ENCODE measurements at places on chromosomes 1 and 21. TPM values are rescaled to one million over a fixed set of nuclear protein-coding genes. Genes with fewer than 3 reads are reported as not detected.
A peak's percentile ranks its signal among the peaks of the same experiment; 100 is the strongest.

- no peak overlapping the region for H3K4me3 ChIP-seq
- H3K4me1 ChIP-seq = peaks cover 20% of the 10 kb centered on the region
- no peaks in the 10 kb centered on the region for H3K27me3 ChIP-seq
- no peaks in the 10 kb centered on the region for H3K36me3 ChIP-seq
Observed at GRCh38 chr1:192627901-192628300, 8.0 kb upstream of the RGS13 start.

DNA sequence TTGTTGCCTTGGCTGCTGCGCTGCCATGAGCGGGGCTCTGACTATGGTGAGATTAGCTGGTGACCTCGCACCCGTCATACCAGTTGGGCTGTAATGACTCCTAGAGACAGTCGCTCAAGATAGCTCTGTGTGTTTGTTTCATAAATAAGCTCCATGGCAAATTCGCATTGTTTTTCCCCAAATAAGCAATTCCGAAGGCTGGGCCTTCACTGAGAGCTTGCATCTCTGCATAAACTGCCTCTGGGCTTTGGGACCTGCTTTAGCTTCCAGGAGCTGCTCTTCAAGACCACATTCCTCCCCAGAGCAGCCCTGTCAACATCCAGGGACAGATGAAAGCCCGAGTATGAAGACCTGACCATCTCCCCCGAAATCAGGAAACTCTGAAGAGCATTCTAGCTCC lies 40.7 kb upstream of the SCCPDH start:
- no peaks in the 10 kb centered on the region for H3K27me3 ChIP-seq
- no peak overlapping the region for H3K4me3 ChIP-seq
- DNase-seq = no peak
- H3K36me3 ChIP-seq = no peaks in the 10 kb centered on the region

DNA sequence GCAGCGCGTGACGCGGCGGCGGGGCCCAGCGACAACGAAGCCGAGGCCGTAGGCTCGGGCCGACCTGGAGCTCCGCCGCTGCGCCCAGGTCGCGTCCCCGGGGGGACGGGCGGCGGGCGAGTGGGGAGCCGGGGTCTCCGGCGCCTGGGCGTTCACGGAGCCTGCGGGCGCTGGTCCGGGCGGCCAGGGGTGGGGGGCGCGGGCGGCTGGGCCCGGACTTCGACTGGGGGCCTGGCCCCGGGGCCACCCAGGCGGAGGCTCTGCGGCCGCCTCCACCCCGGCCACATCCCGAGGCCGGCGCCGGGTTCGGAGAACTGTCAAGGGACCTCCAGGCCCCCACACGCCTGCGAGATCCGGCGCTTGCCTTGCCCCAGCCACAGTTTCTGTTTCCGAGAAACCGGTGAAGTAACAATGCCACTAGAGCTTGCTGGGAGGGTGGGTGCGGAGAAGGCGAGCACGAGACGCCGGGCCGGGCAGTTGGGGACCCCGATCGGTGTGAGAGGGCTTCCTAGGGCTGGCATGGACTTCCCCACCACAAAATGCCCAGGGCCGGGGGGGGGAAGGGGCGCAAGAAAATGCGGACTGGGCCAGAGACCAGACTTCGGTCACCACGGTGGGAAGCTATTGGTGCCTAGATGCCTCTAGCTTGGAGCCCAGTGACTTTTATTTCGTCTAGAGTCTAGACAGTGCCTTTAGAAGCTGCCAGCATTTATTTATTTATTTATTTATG lies 501 bp downstream of the FBXO6 start:
- H3K27ac ChIP-seq = peak overlapping the region; percentile 76
- peak; percentile 63 for DNase-seq
- H3K36me3 ChIP-seq = no peaks in the 10 kb centered on the region
- no peaks in the 10 kb centered on the region for H3K27me3 ChIP-seq
- peak overlapping the region; percentile 51 for H3K4me3 ChIP-seq

- H3K27ac ChIP-seq = no peak overlapping the region
- H3K4me1 ChIP-seq = peaks cover 2% of the 10 kb centered on the region
- peaks cover 91% of the 10 kb centered on the region for H3K27me3 ChIP-seq
- H3K36me3 ChIP-seq = no peaks in the 10 kb centered on the region
- no peak for DNase-seq
Observed at GRCh38 chr21:36703626-36704280, 4.8 kb downstream of the SIM2 start.

GRCh38 chr1:197673292-197673691 lies 102.0 kb downstream of the DENND1B start:
- H3K27me3 ChIP-seq = no peaks in the 10 kb centered on the region
- no peak overlapping the region for H3K27ac ChIP-seq
- peak; percentile 61 for DNase-seq
- no peak overlapping the region for H3K4me3 ChIP-seq
- peaks cover 9% of the 10 kb centered on the region for H3K4me1 ChIP-seq

- no peak overlapping the region for H3K4me3 ChIP-seq
- H3K36me3 ChIP-seq = no peaks in the 10 kb centered on the region
- no peak for DNase-seq
- no peaks in the 10 kb centered on the region for H3K4me1 ChIP-seq
Observed at GRCh38 chr1:206128196-206128595, 11.0 kb upstream of the AVPR1B start.

- H3K4me1 ChIP-seq = peaks cover 1% of the 10 kb centered on the region
- no peaks in the 10 kb centered on the region for H3K36me3 ChIP-seq
- H3K27me3 ChIP-seq = no peaks in the 10 kb centered on the region
- peak overlapping the region; percentile 17 for H3K27ac ChIP-seq
Observed at GRCh38 chr1:95002540-95003432, 70.0 kb downstream of the ALG14 start.

DNA sequence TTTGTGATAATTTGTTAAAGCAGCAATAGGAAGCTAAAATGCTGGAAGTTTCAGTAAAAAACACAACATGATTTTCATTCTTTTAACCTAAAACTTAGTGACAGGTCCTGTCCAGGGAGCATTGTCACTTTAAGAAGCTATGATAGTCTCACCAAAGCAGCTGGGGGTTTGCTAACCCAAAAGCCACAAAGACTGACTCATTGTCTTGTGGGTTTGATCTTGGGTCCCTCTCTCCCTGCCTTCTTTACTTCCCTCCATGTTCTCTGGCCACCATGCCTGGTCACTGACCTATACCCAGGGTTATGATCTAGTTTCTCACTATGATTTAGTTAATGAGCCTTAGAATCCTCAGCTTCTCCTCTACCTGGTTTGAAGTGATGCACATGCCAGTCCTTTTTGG lies 213.5 kb upstream of the PTGFR start:
- no peak overlapping the region for H3K27ac ChIP-seq
- DNase-seq = no peak
- H3K27me3 ChIP-seq = no peaks in the 10 kb centered on the region
- no peaks in the 10 kb centered on the region for H3K36me3 ChIP-seq
- H3K4me1 ChIP-seq = no peaks in the 10 kb centered on the region

DNA sequence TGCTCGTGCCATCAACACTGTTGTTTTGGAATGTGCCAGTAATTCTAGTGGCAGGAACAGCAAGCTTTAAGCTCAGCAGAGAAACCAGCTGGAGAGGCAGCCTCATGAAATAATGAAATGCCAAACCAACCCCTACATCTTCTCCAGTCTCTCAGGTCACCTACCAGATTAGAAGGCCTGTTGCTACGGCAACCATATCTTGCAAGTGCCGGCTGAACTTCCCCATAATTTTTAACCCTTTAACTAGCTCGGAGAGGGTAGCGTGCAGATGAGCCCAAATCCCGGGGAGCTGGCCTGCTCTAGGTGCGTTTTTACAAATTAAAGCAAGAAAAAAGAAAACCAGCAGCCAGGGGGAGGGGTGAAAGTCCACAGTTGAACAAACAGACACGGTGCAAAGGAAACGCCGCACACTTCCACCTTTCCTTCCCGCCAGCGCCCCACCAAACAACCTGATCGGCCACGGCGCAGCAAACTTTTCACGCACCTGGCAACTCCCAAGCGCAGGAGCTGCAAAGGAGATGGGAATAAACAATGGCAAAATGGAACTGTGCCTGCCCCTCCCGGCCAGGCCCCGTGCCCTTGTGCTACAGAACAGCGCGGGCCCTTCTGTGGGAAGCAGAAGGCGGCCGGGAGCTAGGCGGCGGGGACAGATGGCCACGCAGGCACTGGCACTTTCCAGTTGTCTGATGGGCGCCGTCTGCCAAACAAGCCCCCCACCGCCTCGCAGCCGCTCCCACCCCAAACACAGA lies 50.1 kb downstream of the SSBP3 start:
- peaks cover 15% of the 10 kb centered on the region for H3K4me1 ChIP-seq
- no peaks in the 10 kb centered on the region for H3K27me3 ChIP-seq
- no peak overlapping the region for H3K4me3 ChIP-seq
- H3K27ac ChIP-seq = no peak overlapping the region
- peaks cover 2% of the 10 kb centered on the region for H3K36me3 ChIP-seq
- DNase-seq = peak; percentile 69

DNA sequence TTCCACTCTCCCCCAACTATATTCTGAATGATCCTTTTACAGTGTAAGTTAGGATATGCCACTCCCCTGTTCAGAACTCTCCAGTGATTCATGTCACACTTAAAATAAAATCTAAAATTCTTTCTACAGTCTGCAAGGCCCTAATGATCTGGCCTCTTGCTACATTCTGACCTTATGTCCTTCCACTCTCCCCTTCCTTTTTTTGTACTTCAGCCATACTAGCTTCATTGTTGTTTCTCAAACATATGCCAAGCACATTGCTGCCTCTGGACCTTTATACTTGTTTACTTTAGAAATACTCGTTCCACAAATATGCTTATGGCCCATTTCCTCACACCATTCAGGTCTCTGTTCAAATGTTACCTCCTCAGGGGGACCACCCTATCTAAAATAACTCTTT lies 14.8 kb upstream of the PSMA5 start:
- H3K4me1 ChIP-seq = no peaks in the 10 kb centered on the region
- H3K36me3 ChIP-seq = no peaks in the 10 kb centered on the region
- H3K27ac ChIP-seq = no peak overlapping the region
- no peak overlapping the region for H3K4me3 ChIP-seq
- peaks cover 10% of the 10 kb centered on the region for H3K27me3 ChIP-seq

GRCh38 chr1:53685272-53686051 lies 53.5 kb downstream of the GLIS1 start:
- H3K4me3 ChIP-seq = no peak overlapping the region
- no peak for DNase-seq
- no peak overlapping the region for H3K27ac ChIP-seq
- no peaks in the 10 kb centered on the region for H3K36me3 ChIP-seq
- peaks cover 6% of the 10 kb centered on the region for H3K4me1 ChIP-seq
- H3K27me3 ChIP-seq = peaks cover 29% of the 10 kb centered on the region

DNA sequence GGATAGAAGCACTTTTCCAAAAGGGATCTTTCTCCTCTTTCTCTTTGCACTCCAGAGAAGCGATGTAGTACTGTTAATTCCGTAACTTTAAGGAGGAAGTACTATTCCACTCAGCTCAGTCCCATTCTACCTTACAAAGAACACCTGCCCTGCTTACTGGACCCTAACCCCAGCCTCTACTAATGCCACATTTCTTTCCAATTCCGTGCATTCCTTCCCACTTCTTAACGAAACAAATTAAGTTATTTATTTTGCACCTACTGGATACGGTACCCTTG lies 511 bp downstream of the NDC1 start:
- no peaks in the 10 kb centered on the region for H3K36me3 ChIP-seq
- H3K27me3 ChIP-seq = no peaks in the 10 kb centered on the region
- H3K4me3 ChIP-seq = peak overlapping the region; percentile 98
- peak; percentile 11 for DNase-seq
- H3K27ac ChIP-seq = peak overlapping the region; percentile 99
- H3K4me1 ChIP-seq = no peaks in the 10 kb centered on the region

GRCh38 chr1:216944864-216945510 lies 221.8 kb upstream of the ESRRG start:
- H3K4me1 ChIP-seq = no peaks in the 10 kb centered on the region
- DNase-seq = no peak

DNA sequence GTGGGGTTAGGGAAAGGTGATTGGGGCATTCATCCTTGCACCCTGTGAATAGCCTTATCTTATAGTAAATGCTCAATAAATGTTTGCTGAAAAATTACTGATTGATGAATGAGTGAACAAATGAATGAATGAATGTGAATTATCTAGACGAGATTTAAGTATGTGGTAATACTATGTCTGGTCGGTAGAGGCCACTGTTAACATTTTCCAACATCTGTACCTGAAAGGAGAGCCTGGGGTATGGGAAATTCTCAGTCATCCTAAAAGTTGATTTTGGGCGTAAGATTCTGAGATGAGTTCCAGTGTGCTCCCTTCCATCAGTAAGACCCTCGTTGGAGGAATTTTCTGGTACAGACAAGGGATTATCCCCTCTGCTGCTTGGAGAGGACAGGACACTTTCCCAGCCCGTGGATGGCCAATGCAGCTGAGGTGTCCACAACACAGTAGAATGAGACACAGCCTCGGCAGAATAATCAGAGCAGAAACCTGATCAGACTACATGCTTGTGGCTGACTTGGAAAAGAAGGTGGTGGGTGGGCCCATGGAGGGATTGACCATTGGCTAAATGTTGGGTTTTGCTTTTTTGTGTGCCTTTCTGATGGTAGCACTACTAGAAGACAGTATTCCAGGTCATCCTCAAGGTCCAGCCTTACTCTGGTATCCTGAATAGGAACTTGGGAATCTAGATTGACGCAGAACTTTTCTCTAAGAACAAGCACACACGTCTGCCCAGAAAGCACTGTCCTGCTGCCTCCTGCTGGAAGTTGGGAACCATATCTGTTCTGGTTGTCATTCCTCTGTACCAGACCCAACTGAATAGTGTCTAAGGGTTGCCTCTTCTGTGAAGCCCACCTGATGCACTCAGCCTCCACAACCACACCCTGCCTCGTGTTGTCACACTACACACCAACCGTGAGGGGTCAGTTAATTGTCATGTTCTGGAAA lies 262.0 kb downstream of the TNR start:
- peak; percentile 32 for DNase-seq
- H3K36me3 ChIP-seq = no peaks in the 10 kb centered on the region
- peaks cover 3% of the 10 kb centered on the region for H3K27me3 ChIP-seq
- H3K4me1 ChIP-seq = no peaks in the 10 kb centered on the region
- no peak overlapping the region for H3K4me3 ChIP-seq
- H3K27ac ChIP-seq = no peak overlapping the region

DNA sequence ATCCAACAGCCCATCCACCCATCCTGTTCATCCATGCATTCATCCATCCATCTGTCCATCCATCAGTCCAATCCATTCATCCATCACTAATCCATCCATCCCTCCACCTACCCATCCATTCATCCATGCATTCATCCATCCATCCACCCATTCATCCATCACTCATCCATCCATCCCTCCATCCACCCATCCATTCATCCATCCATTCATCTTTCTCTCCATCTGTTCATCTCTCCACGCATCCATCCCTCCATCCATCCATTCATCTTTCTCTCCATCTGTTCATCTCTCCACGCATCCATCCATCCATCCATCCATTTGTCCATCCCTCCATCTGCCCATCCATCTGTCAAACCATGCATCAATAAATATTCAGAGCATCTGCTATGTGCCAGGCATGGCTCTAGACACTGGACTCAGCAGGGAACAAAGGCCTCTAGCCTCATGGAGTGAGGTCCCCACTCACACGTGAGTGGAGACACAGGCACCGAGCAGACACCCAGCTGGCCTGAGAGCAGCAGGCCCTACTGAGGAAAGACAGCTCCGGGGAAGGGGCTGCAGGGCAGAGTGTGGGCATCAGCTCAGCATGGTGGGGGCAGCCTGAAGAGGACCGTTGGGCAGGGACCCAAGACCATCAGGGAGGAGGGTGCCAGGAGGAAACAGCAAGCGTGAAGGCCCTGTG lies 9.6 kb downstream of the KRTAP10-1 start:
- no peak overlapping the region for H3K4me3 ChIP-seq
- H3K4me1 ChIP-seq = no peaks in the 10 kb centered on the region
- H3K27ac ChIP-seq = no peak overlapping the region
- DNase-seq = peak; percentile 2
- no peaks in the 10 kb centered on the region for H3K36me3 ChIP-seq

The FCRL4 gene
- total RNA-seq = 0.57 TPM

The PAQR7 gene
- total RNA-seq = 7.6 TPM

The CGN gene
- 38.9 TPM for total RNA-seq

The LRRC47 gene
- 33.9 TPM for total RNA-seq

The RHD gene
- total RNA-seq = not detected

The SELL gene
- 22.7 TPM for total RNA-seq

All from lung (tissue), 17 donors.